ENCODE measurements at places on chromosomes 2 and 18.

DNA sequence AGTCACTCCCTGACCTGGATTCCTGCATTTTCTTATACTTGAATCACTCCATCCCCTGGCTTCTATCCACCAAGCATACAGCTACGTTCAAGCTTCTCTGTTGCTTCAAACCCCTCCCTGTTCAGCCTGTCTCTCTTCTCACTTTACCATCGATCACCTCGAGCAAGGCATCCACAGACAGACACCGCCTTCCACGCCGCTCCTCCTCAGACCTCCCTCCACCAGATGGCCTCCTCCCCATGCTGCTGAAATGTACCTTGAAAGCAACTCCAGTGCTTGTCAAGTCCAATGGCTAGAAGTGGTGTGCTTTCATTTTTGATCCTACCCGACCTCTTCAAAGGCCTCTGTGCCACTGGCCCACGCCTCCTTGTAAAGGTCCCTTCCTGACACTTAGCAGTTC is 131.3 kb upstream of the ACAA2 start:
- no peak for DNase-seq

DNA sequence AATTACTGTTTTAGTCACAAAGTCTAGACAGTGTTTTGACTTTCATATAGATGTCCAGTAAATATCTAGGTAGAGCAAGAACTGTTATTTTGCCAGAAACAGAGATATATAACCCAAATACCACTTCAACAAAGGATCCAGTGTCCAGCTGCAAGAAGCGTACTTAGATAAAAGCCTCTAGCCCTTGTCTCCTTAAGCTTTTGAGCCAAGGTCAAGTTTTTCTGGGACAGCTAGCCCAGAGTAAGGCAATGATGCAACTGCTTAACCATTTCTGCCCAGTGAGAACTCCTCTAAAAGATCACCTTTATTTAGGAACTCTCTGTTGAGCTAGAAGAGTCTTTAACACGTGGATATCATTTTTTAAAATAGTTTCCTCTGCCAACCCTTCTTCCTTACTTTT is 1424.9 kb upstream of the NXPH2 start:
- no peak for DNase-seq

DNA sequence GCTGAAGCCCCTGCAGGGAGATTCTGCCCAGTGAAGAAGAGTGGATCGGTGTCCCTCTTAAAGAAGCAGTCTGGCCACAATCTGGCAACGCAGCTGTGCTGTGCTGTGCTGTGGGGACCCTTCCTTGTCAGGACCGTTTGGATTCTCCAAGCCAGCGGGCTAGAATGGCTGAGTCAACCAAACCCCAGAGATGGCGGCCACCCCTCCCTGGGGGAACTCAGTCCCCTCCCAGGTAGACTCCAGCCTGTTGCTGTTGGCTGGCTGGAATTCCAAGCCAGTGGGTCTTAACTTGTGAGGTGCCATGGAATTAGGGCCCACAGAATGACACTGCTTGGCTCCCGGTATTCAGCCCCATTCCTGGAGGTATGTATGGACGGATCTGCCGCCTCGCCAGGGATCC is 62.3 kb downstream of the MMADHC start:
- DNase-seq, result no peak

- DNase-seq, result no peak
Observed at GRCh38 chr2:172947461-172948153, 128.0 kb upstream of the MAP3K20 start.

GRCh38 chr18:12751503-12751884 is 48.7 kb downstream of the PSMG2 start:
- DNase-seq, result no peak

GRCh38 chr2:207333599-207334300 is 168.0 kb upstream of the KLF7 start:
- no peak for DNase-seq

DNA sequence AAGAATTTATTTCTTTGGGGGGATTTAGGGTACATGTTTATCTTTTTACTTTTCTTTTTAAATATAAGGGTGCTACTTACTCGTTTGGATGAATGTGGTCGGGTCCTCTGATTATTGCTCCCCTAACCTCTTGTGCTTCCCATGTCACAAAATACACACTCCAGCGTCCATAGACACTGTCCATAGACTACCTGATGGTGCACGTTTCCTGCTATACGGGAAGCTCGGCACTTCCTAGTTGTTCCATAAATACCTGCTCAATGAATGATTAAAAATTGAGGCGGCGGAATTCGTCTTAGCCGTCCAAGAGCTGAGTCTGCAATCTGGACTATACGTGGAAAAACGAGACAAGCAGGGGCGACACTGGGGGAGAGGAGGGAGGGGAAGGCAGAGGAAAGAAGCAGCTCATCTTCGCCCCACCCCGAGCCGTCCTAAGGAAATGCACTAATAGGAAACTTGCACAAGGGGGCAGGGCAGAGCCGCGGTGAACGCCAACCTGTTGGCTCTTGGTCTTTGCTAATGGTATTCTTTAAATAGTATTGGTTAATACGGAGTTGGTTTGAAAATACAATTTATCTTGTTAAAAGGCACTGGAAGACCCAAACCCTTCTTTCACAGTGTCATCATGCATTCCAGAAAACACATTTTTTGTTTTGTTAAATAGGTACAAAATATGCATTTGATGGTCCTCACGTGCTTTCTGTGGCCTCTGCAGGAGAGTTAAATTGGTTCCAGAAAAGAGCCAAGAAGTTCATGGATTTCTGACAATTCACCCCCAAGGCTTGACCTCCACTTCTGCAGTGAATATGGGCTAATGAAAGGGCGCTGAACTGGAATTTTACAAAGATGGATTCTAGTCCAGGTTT is 73.0 kb upstream of the KCTD1 start:
- peak; percentile 56 for DNase-seq

DNA sequence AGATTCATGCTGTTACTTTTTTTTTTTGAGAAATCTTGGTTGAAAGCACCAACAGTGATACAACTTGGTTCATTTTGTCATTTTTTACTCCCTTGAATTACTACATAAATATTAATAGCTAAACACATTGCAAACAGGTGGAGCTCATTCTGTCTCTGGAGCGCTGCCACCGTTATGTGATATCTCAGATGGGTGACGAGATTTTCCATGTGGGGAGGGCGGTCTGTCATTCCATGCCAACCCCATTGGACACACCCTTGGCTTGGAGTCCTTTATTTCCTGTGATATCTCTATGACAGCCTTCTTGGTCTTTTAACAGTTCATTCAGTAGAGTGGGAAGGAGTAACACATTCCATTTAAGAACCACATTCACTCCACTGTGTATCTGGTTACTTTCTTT is 794.8 kb downstream of the SATB2 start:
- no peak for DNase-seq

DNA sequence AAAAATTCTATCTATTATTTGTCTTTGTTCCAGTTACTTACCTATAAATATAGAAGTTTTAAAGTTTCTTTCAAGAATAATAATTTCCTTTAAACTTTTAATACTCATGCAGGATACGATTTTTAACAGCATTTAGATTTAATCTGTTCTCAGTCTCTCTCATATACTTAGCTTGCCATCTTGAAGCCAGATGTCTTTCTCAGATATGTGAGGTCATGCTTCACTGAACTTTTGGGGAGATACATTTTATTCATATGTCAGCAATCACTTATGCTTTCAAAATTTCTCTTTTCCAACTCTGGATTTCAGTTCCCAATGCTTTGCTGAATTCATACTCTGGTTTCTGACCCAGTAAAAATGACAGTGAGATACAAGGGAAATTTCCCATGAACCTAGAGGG is 66.5 kb upstream of the CCDC178 start:
- no peak for DNase-seq

GRCh38 chr2:1898461-1899395 is 154.4 kb upstream of the PXDN start:
- no peak for DNase-seq

- DNase-seq, result no peak
Observed at GRCh38 chr18:40017021-40017420, 1938.0 kb upstream of the PIK3C3 start.

- DNase-seq, result no peak
Observed at GRCh38 chr2:31813016-31813415, 197.8 kb downstream of the MEMO1 start.

- no peak for DNase-seq
Observed at GRCh38 chr2:17621781-17622180, 81.3 kb downstream of the VSNL1 start.

DNA sequence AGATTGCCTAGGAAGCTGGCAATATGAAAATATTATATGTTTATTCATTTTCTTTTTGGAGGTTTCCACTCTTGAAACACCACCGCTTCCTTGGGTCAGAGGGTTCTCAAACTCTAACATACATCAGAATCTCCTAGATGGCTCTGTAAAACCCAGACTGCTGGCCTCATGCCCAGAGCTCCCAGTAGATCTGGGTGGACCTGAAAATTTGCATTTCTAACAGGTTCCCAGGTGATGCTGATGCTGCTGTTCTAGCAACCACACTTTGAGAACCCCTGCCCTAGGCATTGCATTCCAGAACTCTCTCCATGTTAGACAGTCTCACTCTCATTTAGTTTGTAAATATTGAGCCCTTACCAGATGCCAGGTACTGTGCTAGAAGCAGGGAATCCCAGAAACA is 139.4 kb downstream of the FAM210A start:
- DNase-seq, result no peak

- DNase-seq, result no peak
Observed at GRCh38 chr18:577643-578375, 2.4 kb upstream of the CETN1 start.
